ENCODE measurements at places on chromosomes 3 and 15. TPM values are rescaled to one million over a fixed set of nuclear protein-coding genes. Genes with fewer than 3 reads are reported as not detected.

- peak overlapping the region; percentile 65 for H3K27ac ChIP-seq
- DNase-seq, result no peak
- peak overlapping the region; percentile 50 for H3K4me3 ChIP-seq
- peaks cover 86% of the 10 kb centered on the region for H3K4me1 ChIP-seq
- H3K27me3 ChIP-seq, result no peaks in the 10 kb centered on the region
These were observed 131.9 kb upstream of the MEF2A start for GRCh38 chr15:99433757-99434450.

- H3K4me1 ChIP-seq, result no peaks in the 10 kb centered on the region
- no peaks in the 10 kb centered on the region for H3K27me3 ChIP-seq
- H3K4me3 ChIP-seq, result no peak overlapping the region
- H3K36me3 ChIP-seq, result no peaks in the 10 kb centered on the region
- H3K27ac ChIP-seq, result no peak overlapping the region
These were observed 348.6 kb upstream of the CDIN1 start for GRCh38 chr15:36230776-36231175.

DNA sequence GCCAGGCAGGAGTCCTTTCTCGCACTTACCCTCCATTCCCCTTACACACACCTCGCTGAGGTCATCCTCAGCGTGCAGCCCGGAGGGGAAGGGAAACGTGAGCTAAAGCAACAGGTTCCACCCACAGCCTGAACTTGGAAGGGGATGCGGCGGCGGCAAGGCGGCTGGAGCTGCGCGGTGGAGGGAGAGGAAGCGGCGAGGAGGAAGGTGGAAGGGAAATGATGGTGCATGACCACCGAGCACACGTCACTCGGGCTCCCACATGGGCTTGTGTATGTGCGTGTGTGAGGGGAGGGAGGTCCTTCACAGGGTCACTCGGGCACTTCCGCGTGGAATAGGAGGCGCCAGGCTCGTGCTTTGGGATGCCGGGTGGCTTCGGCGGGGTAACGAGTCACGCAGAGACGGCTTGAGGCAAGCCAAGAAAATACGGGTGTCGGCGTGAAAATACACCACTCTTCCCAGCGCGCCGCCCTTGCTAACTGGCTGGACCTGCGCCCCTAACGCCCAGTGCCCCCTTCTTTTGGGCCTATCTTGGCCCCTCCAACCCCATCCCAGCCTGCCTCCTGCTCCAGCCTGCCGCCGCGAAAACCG is 225.5 kb upstream of the IL12A start:
- H3K27me3 ChIP-seq, result peaks cover 39% of the 10 kb centered on the region
- H3K4me3 ChIP-seq, result peak overlapping the region; percentile 80

The LMAN1L gene
- total RNA-seq, result 0.57 TPM

The GUCA1C gene
- not detected for total RNA-seq

DNA sequence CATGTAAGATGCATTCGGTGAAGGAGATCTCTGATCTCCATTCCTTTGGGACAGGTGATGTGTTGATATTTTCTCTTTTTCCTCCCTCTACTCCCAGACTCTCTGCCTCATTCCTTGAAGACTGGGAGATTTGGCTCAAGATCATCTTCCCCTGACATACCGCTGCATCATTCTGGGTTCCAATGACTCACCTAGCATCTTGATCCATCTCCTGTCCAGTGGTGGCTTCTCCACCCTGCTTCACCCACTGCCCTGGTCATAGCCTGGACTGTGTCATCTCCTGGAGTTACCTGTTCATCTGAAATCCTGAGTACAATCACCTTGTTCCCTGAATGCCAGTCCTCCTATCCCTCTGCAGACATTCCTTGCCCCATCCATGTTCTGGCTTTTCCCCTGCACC is 57.4 kb upstream of the TRAK1 start:
- DNase-seq, result no peak
- peaks cover 24% of the 10 kb centered on the region for H3K4me1 ChIP-seq
- peaks cover 26% of the 10 kb centered on the region for H3K36me3 ChIP-seq
- H3K27me3 ChIP-seq, result no peaks in the 10 kb centered on the region
- no peak overlapping the region for H3K4me3 ChIP-seq
